Osteoblast (primary cell): ENCODE measurements at places on chromosomes 1 and 21. TPM values are rescaled to one million over a fixed set of nuclear protein-coding genes. Genes with fewer than 3 reads are reported as not detected.

The KCNH1 gene
- total RNA-seq: 28.9 and 41.3 TPM in 2 replicates

The SELENON gene
- total RNA-seq: 33.7 and 45.1 TPM in 2 replicates

The GBP3 gene
- total RNA-seq: 22.4 and 39.1 TPM in 2 replicates

The MATN1 gene
- total RNA-seq: under 0.01 TPM in 1 of 2 replicates, not detected in the other

The BSDC1 gene
- total RNA-seq: 68.0 and 69.0 TPM in 2 replicates

The ACTL8 gene
- not detected in 2 replicates for total RNA-seq
